ENCODE measurements at places on chromosomes 11 and 22.

DNA sequence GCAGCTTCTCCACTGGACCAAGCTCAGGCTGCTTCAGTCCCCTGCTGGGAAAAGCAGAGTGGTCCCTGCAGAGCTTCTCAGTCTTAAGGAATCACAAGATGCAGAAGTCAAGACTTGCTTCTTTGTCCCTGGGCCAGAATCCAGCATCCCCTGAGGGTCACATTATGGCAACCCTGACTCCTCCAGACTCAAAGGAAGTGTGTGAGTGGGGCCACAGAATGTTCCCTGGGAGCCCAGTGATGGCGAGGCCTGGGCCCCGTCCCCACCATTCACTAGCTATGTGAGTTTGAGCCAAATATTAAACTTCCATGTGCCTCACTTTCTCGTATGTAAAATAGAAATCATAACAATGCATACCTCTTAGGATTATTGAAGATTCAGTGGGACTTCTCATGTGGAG lies 122.2 kb upstream of the NCAM1 start:
- no peak for DNase-seq

GRCh38 chr11:57493507-57494503 lies 21.7 kb downstream of the SLC43A1 start:
- no peak for DNase-seq

DNA sequence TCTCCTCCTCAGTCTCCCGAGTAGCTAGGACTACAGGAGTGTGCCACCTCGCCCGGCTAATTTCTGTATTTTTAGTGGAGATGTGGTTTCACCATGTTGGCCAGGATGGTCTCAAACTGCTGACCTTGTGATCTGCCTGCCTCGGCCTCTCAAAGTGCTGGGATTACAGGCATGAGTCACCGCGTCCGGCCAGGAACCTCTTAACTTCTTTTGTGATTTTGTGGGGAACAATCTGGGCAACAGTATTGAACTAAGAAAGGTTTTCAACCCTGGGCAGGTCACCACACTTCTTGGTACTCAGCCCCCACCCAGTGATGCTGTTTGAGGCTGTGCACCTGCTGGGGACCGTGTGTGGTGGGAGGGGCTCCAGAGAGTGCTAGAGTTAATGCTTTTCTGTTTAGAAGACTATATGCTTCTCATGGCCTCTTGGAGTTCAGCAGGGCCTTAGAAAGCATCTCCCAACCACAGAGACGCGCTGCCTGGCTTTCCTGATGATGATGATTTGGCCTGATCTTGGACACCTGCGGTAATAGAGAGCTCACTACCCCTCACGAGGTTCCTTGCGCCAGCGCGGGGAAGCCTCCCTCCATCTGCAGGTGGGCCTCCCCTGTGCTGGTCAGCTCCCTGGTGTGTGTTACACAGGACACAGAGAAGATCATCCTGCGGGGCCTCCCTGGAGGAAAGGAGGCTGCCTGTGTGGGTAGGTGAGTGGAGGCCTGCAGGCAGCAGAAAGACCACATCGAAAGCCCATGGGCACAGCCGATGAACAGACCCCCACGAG lies 1.2 kb downstream of the DENND6B start:
- DNase-seq = no peak

GRCh38 chr22:17322511-17322910 lies 46.7 kb upstream of the CECR2 start:
- DNase-seq = no peak

DNA sequence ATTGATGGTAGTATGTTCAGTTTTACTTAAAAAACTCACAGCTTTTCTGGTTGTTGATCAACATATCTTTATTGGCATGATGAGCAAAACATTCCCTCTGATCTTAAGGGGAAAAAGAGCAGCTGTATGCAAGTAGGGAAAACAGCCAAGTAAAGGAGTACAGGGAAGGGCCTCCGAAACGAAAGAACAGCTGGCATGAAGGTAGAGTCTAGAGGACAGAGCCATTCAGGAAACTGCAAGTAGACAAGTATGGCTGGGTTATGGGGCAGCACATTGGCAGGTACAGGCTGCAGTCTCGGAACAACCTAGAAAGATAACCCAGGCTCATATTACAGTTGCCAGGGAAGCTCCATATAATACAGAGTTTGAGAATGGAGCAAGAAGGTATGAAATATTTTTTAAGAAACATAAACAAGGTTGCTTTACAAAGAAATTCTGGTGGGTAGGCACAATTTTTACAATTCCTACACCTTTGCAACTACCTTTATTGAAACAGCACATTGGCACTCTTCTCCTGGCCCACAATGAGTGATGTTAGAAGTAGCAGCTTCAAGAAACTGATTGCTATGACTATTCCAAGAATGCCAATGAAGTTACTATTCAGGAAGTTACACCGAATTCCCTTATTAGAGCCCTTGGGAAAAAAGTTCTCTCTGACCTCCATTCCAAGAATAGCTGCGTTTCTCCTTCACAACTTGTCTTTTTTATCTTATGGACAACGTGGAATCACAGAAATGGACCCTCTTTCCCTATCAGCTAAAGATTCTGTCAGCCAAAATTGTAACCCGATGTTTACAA lies 45.2 kb downstream of the LGR4 start:
- no peak for DNase-seq

- no peak for DNase-seq
These were observed 42.4 kb upstream of the PRODH start for GRCh38 chr22:18978506-18978905.

- DNase-seq = peak; percentile 94
These were observed 15.4 kb downstream of the ART5 start for GRCh38 chr11:3626250-3626960.

GRCh38 chr11:128937480-128937879 lies 5.2 kb downstream of the TP53AIP1 start:
- DNase-seq = no peak

GRCh38 chr11:12161137-12161536 lies 50.7 kb downstream of the MICAL2 start:
- DNase-seq = no peak

- DNase-seq = no peak
These were observed 1.1 kb downstream of the DNAL4 start for GRCh38 chr22:38792833-38793232.

DNA sequence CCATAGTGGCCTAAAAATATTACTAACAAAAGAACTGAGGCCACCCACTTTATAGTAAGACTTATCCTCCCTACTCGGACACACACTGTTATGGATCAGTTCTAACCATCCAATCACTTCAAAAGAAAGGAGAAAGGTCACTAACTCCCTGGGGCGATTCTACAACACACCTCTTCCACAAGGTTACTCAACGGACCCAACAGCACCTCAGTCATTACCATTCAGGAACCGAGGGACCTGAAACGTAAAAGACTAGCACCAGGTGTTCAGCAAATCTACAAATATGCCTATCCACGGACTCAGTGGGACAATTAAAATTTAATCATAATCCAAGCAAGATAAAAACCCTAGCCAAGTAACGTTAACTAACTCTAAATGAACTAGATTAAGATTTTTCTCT lies 1.6 kb downstream of the HNRNPUL2 start:
- DNase-seq = no peak

DNA sequence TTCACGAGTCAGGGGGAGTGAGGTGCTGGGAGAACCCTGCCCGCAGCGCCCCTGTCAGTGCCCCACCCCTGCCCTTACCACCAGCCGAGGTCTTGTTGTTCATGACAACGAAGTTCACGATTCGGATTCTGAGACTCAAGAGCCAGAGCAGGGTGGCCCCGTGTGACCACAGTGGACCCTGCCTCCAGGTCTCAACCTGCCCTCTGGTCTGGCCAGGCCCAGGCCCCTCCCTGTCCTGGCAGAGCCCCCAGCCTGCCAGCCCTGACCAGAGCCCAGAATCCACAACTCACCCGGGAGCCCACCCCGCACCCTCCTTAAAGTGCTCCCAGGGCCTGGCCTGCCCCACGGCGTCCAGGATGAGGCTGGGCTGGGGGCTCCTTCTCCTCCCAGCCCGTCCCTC lies 9.9 kb downstream of the ANO9 start:
- no peak for DNase-seq

DNA sequence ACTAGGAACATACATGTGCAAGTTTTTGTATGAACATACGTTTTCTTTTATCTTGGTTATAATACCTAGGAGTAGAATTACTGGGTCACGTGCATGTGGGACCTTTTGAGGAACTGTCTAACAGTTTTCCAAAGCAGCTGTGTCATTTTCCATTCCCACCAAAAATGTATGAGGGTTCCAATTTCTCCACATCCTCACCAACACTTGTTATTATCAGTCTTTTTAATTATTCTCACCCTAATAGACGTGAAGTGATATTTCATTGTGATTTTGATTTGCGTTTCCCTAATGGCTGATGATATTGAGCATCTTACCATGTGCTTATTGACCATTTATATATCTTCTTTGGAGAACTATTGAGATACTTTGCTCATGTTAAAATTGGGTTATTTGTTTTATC lies 162.1 kb downstream of the CHST1 start:
- DNase-seq = no peak

- DNase-seq = no peak
These were observed 17.4 kb upstream of the CREB3L1 start for GRCh38 chr11:46259971-46260560.

DNA sequence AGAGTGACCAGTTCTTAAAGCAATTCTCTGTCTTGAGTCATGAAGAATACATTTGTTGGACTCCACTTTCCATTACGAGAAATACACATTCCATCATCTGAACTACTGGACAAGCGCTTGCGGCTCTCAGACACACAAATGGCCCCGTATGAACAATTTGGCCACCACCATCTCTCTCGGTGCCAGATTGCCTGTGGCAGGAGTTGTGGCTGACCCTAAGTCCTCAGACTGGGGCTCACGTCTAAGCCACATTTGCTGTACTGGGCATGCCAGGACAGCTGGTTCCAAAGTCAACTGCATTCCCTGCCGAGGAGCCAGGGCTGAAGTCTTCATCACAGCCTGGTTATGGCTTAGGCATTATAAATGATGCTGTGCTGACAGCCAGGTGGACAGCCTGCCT lies 227.5 kb downstream of the MIAT start:
- no peak for DNase-seq

DNA sequence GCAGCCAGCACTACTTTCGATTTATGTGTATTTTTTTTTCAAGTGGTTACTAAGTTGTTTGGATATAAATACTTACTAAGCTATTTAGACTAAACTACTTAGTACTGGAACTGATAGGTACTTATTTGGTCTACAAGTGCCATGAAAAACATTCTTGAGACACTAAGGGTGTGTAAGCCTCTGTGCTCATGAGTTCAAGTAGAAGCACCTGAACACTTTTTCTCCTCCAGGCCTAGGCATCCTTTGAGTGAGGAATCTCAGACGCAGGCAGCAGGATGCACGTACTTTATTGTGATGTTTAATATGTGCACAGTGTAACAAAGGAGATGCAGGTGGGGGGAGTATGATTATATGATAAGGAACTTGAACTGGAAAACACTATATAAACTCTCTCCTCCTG lies 7.8 kb downstream of the TESMIN start:
- DNase-seq = no peak

DNA sequence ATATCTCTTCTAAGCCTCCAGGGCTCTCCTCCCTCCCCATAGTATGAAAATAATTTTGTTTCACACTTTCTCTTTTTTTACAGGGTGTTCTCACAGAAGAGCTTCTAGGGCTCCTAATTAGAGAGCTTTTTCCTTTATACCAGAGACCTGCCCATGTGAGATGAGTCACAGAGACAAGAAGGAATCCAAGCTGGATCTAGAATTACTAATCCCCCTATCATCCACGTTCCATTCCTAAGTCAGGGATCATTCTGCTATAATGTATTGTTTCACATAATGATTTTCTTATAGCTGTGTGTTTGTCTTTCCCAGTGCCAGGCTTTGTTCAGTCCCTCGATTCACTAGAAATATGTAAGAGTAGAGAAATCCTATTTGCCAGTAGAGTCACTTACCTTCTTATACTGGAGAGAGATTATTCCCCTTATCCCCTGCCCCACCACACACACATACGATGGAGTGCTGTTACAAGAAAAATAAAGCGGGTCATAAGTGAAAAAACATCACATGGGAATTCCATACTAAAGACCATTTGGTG lies 778.3 kb upstream of the LRRC4C start:
- DNase-seq = no peak

DNA sequence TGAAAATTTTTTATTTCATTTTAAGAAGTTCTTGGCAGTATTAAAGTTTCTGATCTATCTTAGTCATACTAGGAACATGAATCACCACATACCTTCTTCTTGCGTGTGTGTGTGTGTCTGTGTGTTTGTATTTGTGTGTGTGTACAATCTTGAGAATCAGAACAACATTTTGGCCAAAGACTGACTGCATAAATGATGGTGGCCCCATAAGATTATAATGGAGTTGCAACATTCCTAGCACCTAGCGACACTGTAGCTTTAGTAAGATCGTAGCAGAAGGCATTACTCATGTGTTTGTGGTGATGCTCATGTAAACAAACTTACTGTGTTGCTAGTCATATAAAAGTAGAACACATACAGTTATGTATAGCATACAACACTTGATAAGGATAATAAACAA lies 205.4 kb downstream of the FAM76B start:
- no peak for DNase-seq

DNA sequence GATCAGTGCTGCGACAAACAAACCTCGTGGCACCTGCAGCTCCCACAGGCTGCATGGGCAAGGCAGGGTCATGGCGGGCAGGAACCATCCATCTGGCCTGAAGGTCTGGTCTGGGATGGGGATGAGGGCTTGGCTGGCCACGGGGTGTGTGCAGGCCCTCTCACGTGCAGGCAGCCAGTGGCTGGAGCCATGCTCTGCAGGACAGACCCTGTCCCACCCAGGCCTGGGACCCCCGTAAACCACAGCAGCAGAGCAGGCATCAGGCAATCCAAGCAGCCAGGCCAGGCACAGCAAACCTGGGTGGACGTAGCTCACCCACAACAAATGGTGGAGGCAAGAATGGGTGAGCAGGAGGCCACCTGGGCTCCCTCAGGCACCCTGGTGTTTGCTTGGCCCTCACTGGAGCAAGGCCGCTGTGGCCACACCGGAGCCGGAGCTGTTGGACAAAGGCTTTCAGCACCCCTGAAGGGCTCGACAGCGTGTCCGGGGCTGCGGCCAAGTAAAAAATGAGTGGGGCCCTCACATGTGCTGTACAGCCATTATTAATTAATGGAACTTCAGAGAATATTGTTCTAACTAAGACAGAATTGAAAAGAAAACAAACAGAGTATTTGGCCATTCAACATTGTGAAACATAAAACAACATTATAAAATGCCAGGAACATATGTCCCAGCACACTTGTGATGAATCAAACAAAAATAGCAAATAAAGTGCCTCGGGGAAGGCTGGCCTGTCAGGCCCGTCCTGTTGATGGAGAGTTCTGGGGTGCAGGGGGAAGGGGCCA lies 24.0 kb upstream of the GNB1L start:
- DNase-seq = no peak

DNA sequence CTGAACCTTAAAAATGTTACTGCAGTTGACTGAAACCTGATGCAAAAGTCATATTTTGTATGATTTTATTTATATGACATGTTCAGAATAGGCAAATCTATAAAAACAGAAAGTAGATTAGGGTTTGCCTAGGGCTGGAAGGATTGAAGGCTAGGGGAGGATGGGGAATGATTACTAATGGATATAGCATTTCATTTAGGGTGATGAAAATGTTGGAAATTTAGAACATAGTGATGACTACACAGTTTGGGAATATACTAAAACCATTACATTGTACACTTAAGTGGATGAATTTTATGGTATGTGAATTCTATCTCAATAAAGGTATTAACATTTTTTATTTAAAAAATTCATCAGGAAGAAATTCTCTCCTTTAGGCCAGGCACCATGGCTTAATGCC lies 22.9 kb upstream of the PAFAH1B2 start:
- no peak for DNase-seq

GRCh38 chr11:65856689-65857499 lies 1.1 kb downstream of the CFL1 start:
- DNase-seq = peak; percentile 76

Data from Kasumi-1 (cell line).